Neural crest cell (in vitro differentiated cells): ENCODE measurements at places on chromosomes 16 and 17.

- peak; percentile 99 for DNase-seq
These were observed at the start of gene UBE2G1 for GRCh38 chr17:4366327-4367063. Gene UBE2G1 (minus strand): TSS chr17:4366675. CDS start chr17:4366316, 359 bp downstream.

DNA sequence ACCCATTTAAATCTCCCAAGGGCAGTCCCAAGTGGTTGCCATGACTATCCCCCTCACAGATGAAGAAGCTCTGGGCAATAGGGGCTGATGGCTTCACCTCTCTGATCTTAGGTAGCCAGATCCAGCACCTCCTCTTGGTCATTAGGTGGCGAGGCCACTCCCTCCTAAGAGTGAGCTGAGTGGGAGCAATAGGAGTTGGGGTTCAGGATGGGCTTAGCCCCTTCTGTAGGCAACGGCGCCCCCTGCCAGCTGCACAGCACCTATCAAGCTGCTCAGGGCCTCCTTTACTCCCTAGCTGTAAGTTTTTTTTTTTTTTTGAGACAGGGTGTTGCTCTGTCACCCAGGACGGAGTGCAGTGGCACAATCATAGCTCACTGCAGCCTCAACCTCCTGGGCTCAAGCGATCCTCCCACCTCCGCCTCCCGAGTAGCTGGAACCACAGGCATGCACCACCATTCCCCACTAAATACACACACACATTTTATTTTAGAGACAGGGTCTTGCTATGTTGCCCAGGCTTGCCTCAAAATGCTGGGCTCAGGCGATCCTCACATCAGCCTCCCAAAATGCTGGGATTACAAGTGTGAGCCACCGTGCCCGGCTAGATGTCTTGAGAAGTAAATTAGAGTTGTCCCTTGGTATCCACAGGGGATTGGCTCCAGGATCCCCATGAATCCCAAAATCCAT is 3.5 kb upstream of the RRAD start:
- no peak for DNase-seq

- DNase-seq, result no peak
These were observed 6.1 kb downstream of the KRT35 start for GRCh38 chr17:41474863-41475262.

- no peak for DNase-seq
These were observed 127.5 kb upstream of the WSCD1 start for GRCh38 chr17:5942687-5943086.

DNA sequence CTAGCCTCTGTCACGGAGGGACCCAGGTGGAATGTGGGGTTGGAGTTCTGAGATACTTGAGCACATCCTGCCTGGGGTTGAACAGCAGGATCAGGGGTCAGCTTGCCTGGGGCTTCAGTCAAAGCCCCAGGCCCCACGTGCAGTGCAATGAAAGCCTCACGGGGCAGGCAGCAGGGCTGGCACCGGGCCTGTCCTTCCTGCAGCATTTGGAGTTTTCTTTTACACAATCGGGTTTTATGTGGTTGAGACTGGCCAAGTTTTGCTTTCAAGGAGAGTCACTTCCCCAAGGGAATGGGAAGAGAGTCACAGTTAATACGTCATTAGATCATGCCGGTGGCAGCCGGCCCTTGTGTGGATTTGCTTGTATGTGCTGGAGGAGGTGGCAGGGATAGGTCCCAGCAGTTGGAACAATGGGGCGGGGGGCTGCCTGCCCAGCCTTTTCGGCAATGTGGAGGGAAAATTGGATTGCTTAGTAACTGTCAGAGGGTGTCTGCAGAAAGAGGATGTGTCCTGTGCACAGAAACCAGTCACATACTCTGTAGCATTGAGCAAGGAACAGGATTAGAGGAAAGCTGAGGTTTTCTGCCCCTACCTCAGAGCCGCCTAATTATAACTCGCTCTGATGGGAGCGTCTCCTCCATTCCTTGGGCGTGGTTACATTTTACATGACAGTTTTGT is 4.5 kb downstream of the RMI2 start:
- no peak for DNase-seq

- peak; percentile 27 for DNase-seq
These were observed 914.9 kb downstream of the KCNJ2 start for GRCh38 chr17:71084219-71084618.

GRCh38 chr16:3161235-3162018 is 26.6 kb upstream of the OR1F1 start:
- DNase-seq, result no peak

GRCh38 chr17:47427985-47428384 is 102.9 kb upstream of the NPEPPS start:
- DNase-seq, result no peak

GRCh38 chr17:34081269-34081668 is 173.8 kb upstream of the CCL2 start:
- DNase-seq, result no peak
